ENCODE measurements at places on chromosomes 2 and 18. TPM values are rescaled to one million over a fixed set of nuclear protein-coding genes. Genes with fewer than 3 reads are reported as not detected.

- no peak for DNase-seq
- no peak overlapping the region for H3K4me3 ChIP-seq
- no peaks in the 10 kb centered on the region for H3K4me1 ChIP-seq
- no peaks in the 10 kb centered on the region for H3K27me3 ChIP-seq
- H3K36me3 ChIP-seq, result peaks cover 23% of the 10 kb centered on the region
- peak overlapping the region; percentile 14 for H3K27ac ChIP-seq
Measured at GRCh38 chr2:190973726-190974628, 40.0 kb downstream of the STAT1 start.

- no peak overlapping the region for H3K27ac ChIP-seq
- H3K4me3 ChIP-seq, result no peak overlapping the region
- no peaks in the 10 kb centered on the region for H3K27me3 ChIP-seq
- H3K36me3 ChIP-seq, result no peaks in the 10 kb centered on the region
- H3K4me1 ChIP-seq, result no peaks in the 10 kb centered on the region
Measured at GRCh38 chr2:158948964-158949699, 19.3 kb upstream of the TANC1 start.

- H3K27me3 ChIP-seq, result no peaks in the 10 kb centered on the region
- no peaks in the 10 kb centered on the region for H3K36me3 ChIP-seq
- peaks cover 41% of the 10 kb centered on the region for H3K4me1 ChIP-seq
- no peak for DNase-seq
- H3K27ac ChIP-seq, result no peak overlapping the region
Measured at GRCh38 chr2:95386031-95386430, 16.5 kb upstream of the FAHD2A start.

Gene ABCA12
- 4.8 TPM for total RNA-seq

Gene PGAP1
- 8.5 TPM for total RNA-seq

DNA sequence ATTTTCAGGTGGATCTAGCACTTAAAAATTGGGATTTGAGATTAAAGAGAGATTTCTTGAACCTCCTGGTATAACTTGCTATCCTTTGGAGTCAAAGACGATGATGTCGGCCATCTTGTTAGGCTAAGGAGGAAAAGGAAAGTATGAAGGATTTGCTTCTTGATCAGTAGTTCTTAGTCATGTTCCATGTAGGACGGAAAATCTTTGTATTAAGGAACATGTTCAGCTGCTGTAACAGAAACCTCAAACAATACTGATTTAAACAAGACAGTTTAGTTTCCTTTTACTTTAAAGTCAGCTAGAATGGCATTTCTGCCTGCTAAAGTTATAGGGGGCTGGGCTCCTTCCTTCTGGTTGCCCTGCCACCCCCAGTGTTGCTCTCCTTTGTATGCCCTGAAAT, 56.4 kb upstream of the MGAT5 start:
- no peak overlapping the region for H3K4me3 ChIP-seq
- H3K27ac ChIP-seq, result no peak overlapping the region
- H3K27me3 ChIP-seq, result no peaks in the 10 kb centered on the region
- peaks cover 10% of the 10 kb centered on the region for H3K4me1 ChIP-seq
- no peak for DNase-seq

- no peaks in the 10 kb centered on the region for H3K27me3 ChIP-seq
- H3K27ac ChIP-seq, result no peak overlapping the region
- no peak overlapping the region for H3K4me3 ChIP-seq
- no peak for DNase-seq
- H3K36me3 ChIP-seq, result no peaks in the 10 kb centered on the region
Measured at GRCh38 chr2:169961911-169962310, 134.7 kb downstream of the UBR3 start.

Gene CCDC85A
- total RNA-seq, result 0.42 TPM

GRCh38 chr2:47870641-47871540, 35.4 kb downstream of the FBXO11 start:
- no peak overlapping the region for H3K4me3 ChIP-seq
- H3K36me3 ChIP-seq, result no peaks in the 10 kb centered on the region
- no peak overlapping the region for H3K27ac ChIP-seq
- H3K27me3 ChIP-seq, result no peaks in the 10 kb centered on the region
- peaks cover 7% of the 10 kb centered on the region for H3K4me1 ChIP-seq
